ENCODE measurements at places on chromosomes 7 and 10.

- DNase-seq: no peak
These were observed 4.4 kb upstream of the NUP205 start for GRCh38 chr7:135553346-135553745.

- DNase-seq: no peak
These were observed 30.6 kb upstream of the PITRM1 start for GRCh38 chr10:3203016-3203811.

- DNase-seq: no peak
These were observed 217.8 kb upstream of the SH2B2 start for GRCh38 chr7:102068846-102069245.

- DNase-seq: peak; percentile 27
These were observed 672 bp downstream of the GTPBP4 start for GRCh38 chr10:988667-989545.

DNA sequence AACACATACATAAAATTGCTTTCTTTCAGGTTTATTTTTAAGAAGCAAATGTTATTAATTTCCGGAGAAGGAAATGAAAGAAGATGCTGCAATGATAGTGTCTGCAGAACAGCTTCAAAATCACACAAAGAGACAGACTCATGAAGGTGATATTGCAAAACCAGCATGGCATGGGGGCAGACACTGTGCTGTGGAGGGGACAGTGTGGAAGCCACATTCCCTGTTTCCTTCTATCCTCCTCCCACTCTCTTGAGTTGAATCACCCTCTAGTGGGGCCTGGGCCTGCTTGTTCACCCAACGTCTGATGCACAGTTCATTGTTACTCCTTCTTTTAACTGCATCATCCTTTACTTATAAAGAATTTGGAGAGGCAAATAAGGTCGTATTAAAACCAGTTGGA is 104.0 kb upstream of the INSIG1 start:
- no peak for DNase-seq

- DNase-seq: no peak
These were observed 118.7 kb downstream of the HIPK2 start for GRCh38 chr7:139658908-139659675.

DNA sequence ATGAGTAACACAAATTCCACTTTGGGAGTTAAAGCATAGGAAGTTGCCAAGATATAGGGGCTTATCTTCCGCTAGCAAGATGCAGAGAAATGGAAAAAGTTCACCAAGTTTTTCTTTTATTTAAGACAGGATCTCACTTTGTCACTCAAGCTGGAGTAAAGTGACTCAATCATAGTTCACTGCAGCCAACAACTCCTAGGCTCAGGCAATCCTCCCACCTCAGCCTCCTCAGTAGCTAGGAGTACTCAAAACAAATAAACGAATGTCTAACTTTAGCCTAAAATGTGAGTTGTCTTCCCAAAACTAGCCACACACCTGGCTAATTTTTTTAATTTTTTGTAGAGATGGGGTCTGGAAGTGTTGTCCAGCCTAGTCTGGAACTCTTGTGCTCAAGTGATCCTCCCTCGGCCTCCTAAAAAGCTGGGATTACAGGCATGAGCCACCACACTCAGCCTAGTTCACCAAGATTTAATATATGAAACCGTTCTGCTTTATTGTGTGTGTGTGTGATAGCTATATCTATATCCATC is 9.9 kb downstream of the VIM start:
- peak; percentile 68 for DNase-seq

DNA sequence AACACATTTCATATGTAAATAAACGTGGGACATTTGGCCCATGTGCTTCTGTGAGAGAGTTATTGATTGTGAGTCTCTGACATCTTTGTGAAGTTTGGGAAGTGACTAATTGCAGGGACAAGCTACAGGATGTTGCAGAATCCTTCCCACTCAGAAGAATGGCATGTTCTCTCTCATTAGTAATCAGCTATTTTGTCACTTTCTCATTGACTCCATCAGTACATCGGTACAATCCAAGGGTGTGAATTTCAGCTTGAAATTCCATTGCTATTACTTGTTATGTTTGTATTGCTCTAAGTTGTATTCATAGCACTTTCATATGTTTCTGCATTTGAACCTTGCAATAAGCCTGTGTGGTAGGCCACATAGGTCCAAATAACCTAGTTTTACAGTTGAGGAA is 100.0 kb upstream of the KCNMA1 start:
- peak; percentile 98 for DNase-seq

DNA sequence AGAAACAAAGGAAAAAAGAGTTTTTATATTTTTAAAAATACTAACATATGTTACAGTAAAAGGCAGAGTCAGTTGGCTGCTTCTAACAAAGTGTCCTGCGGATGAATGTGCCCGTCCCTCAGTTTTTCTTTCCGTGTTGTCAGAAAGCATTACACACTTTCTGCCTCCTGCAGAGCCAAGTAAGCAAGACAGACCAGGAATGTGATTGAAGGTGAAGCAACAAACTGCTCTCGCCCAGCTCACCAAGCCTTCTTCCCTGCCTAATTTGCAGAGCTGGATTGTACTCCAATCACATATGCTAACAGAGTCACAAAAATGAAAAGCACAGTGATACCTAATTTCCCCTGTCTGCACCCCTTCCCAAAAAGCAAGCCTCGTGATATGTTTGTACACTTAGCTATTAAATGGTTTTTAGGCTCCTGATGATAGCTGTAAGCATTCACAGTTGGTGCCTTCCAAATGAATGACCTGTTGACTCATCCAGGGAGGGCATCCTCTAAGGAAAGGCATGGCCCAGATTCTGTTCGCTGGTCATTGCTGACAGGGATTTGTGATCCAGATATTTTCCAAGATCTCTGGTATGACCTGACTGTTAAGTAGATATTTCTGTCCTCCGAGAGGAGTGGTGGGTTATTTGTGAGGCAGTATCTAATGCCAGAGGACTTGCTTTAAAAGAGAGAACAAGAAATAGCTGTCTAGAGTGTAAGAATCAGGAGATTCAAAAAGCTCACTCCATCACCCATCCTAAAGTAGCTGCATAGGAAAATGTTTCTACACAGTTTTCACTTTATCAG is 187.3 kb upstream of the PLXDC2 start:
- DNase-seq: no peak

DNA sequence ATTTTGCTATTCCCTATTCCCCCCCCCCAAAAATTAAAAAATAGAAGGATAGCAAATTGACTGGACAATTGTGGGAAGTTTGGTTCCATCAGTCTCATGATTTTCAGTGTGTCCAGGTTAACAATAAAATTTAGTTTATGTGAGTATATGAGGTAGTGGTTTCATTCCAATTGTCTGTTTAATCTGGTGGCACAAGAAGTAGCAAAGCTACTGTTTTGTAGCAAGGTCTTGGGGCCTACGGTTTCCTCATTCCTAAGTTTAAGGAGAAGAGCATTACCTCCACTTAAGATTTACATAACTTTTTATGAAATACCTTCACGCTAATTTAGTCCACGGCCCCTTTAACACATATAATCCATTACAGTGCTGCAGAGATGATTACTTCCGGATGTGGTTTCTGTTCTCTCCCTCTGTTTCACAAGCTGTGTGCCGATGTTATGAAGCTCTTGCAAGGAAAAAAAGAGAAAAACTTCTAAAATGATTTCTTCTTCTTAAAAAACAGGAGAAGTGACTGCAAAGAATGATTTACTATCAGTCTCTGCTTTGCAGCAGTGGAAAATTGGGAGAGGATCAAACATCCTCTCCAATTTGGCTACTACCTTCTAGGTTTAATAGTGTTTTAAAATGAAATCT is 32.7 kb upstream of the NPVF start:
- DNase-seq: peak; percentile 42

GRCh38 chr7:67402280-67402679 is 405.6 kb downstream of the TYW1 start:
- no peak for DNase-seq

DNA sequence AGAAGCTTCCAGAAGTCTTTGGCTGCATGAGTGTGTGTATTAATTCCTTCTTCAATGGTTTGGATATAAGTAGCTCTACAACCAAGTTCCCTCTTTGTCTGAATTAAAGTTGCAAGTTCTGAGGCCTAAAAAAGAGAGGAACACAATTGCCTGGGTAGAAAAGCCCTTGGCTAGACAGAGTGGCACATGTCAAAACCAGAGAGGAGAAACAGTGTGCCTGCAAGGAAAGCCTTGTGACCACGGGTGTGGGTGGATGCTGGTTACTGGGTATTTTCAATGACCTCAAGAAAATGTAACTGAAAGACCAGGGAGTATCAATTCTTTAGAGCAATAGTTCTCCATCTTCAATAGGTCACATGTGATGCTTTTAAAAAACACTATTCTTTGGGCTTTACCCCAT is 148.3 kb downstream of the SVIL start:
- no peak for DNase-seq

DNA sequence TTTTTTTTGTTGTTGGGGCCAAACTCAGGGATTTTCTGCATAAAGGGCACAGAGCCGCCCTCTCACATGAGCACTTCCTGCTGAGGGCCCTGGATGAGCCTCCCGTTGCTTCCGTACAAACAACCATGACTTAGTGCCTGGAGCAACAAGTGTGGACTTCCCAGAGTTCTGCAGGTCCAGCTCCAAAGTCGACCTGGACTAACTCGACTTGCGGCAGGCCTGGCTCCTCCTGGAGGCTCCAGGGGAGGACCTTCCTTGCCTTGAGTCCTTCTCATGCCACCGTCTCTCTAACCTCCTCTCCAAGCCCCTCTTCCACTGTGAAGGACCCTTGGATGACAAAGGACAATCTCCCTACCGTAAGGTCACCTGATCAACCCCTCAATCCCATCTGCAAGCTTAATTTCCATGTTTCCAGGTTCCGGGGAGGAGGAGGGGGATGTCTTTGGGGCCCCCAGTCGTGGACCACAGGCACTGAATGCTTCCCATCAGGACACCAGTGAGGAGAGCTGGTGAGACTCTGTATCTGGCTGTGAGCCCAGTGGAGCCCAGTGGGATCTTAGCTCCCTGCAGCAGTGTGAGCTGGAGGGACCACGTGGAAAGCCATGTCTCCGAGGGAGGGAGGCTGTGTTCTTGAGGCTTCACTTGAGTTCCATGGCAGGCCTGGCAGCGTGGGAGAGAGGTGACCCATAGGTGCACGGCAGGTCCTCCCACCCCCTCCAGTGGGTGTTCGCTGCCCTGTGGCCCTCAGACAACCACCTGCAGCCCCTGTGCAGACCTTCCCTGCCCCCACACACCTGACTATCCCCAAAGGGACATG is 199.5 kb upstream of the PPP2R2D start:
- DNase-seq: no peak

DNA sequence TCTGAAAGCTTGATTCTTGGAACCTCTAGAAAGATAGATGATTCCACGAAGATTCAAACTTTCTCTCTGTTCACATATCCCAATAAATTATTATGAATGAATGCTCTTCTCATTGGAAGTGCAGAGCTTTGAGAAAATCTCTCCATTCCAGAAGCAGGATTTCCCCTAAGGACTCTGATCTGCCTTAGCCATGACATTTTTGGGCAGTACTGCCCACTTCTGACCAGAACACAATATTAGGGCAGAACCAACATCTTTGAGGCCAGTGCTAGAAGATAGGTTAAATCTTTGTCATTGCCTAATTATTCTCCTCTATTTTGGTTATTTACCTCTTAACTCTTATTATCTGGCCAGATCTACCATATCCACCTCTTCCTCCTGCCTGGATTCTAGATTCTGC is 49.9 kb downstream of the ARMC3 start:
- DNase-seq: no peak

DNA sequence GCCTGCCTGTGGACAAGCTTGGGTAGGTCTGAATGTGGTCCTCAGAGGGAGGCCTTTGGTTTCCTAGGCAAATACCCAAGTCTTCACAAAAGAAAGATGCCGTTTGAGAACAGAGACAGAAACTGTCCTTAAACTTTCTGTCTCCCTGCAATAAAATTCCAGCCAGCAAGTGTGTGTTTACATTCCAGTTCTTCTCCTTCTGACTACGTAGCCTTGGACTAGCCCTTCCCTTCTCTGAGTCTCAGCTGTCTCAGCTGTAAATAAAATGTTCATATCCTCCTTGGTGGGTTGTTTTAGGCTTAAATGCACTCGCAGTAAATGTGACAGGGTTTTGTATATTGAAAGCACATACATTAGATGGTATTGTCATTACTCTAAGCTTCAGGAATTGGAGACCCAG is 561.2 kb upstream of the MKI67 start:
- DNase-seq: no peak

DNA sequence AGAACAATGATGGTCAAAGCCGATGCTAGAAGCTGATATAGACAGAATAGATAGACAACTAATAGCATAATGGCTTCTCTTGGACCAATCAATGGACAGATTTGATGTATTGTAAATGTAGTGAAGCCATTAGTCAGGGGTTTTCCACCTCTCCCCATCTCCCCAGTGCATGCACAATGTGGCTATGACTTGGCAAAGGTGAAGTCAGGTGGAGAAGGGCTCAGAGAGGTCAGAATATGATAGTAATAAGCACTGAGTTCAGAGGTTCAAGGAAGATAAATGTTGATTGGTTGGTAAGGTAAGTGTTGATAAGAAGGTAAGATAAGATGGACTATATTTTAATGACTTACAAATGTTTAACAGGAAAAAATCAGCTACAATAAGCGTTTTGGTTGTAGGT is 28.5 kb downstream of the BLNK start:
- DNase-seq: no peak

DNA sequence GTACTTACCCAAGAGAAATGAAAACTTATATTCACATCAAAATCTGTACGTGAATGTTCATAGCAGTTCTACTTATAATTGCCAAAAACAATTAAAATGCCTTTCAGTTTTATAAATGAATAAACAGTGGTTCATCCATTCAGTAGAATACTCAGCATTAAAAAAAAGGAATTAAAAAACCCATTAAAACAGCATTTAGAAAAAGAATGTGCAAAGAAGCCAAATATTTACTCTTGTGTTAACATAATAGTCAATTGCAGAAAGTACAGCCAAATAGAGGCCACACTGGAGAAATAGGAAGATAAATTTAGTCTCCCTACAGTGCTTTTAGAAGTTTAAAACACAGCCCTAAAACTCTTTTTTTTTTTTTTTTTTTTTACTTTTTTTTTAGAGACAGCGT is 54.6 kb downstream of the MYO3A start:
- DNase-seq: no peak

DNA sequence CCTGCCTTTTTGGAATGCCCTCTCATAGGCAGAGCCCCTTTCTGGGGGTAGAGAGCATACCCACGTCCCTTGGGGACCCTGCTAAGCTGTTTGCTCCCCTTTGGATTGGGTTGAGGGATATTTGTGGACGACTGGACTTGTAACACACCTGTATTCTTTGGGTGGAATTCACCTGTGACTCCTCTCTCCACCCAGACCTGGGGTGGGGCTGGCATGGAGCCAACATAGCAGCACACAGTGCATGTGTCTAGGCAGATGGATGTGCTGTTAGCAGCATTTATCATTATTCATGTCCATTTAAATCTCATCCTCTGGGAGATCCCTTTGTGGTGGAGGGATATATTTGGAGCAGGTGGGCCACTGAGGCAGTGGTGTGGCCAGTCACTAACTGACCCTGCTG is 51.0 kb downstream of the CDH23 start:
- DNase-seq: no peak

DNA sequence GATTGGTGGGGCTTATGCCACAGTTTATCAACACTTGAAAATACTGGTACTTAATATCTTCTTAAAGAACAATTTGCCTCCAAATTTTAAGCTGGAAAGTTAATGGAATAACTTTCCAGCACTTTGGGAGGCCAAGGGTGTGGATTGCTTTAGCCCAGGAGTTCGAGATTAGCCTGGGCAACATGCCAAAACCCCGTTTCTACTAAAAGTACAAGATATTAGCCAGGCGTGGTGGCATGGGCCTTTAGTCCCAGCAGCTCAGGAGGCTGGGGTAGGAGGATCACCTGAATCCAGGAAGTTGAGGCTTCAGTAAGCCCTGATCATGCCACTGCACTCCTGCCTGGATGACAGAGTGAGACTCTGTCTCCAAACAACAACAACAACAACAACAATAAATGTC is 56.0 kb downstream of the PRF1 start:
- DNase-seq: no peak

GRCh38 chr10:30705101-30705624 is 75.6 kb upstream of the LYZL2 start:
- no peak for DNase-seq

Measured in fibroblast of skin of back (primary cell).